Hepatocyte (in vitro differentiated cells): ENCODE measurements at places on chromosomes 3 and 15.
A peak's percentile ranks its signal among the peaks of the same experiment; 100 is the strongest.

DNA sequence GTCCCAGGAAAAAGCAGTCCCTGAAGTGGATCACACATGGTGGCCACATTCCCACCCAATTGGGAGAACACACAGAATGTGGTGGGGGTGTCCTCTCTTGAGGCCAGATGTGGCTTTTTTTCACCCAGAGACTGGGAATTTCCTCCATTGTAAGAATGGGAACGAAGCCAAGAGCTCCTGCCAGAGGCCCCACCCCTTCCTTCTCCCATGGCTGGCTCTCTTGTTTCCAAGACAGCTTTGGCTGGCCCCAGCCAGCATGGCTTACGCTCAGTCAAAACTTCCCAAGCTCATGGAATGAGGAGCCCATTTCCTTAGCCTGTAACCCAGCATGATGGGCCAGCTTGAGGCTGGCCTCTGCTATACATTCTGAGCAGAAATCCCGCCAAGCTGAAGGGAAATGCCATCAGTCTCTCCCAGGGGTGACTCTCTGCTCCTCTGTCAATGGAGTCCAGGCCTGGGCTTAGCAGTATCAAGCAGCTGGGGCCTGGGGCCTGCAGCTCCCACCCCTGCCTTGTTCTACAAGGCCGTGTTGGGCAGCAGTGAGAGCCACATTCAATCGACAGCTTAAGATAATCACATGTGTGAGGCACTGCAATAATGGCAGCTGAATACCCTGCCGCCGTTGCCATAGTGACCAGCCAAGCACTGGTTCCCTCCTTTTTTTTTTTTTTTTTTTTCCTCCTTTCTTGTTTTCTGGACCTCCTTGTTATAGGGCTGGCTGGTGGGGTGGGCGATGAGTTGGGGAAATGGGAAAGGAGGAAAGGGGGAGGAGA lies 142.4 kb downstream of the EPHB1 start:
- no peak overlapping the region for H3K4me3 ChIP-seq
- H3K4me1 ChIP-seq = no peaks in the 10 kb centered on the region
- DNase-seq = peak; percentile 11
- no peaks in the 10 kb centered on the region for H3K27me3 ChIP-seq
- H3K36me3 ChIP-seq = no peaks in the 10 kb centered on the region

DNA sequence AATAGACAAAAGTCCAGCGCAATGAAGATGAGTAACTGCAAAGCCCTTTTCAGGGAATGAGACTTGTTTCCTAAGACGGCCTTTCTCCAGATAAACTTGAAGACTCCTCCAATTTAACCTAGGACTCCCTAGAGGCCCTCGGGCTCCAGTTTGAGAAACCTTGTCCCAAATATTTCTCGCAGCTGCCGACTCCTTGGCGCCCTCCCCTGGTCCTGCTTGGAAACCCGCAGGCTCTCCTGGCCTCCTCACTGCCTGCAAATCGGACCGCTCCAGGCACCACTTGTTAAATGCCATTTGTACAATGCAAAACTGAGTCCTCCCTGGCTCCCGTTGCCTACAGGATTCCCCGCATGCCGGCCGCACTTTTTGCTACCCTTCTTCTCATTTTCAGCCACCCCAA lies 36.8 kb downstream of the MUC4 start:
- no peak overlapping the region for H3K4me3 ChIP-seq
- H3K27me3 ChIP-seq = no peaks in the 10 kb centered on the region
- H3K27ac ChIP-seq = no peak overlapping the region
- H3K4me1 ChIP-seq = no peaks in the 10 kb centered on the region

DNA sequence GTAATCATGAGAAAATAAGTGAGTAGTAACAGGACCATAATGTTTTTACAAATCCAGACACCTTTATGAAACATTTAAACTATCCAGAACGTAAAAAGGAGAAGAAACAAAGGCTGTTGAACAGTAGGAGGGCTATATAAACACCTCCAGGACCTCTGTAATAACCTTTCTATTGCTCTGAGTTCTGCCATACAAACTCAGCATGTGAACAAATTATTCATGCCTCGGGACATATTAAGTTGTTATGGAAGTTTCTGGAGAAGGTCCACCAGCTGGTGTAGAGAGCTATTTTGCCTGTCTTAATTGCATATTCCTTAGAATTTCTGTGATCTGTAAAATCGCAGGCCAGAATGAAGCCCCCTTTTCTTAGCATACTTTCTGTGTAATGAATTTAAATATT lies 256.3 kb downstream of the UBE2E2 start:
- H3K4me3 ChIP-seq = no peak overlapping the region
- DNase-seq = no peak
- no peak overlapping the region for H3K27ac ChIP-seq
- no peaks in the 10 kb centered on the region for H3K36me3 ChIP-seq

DNA sequence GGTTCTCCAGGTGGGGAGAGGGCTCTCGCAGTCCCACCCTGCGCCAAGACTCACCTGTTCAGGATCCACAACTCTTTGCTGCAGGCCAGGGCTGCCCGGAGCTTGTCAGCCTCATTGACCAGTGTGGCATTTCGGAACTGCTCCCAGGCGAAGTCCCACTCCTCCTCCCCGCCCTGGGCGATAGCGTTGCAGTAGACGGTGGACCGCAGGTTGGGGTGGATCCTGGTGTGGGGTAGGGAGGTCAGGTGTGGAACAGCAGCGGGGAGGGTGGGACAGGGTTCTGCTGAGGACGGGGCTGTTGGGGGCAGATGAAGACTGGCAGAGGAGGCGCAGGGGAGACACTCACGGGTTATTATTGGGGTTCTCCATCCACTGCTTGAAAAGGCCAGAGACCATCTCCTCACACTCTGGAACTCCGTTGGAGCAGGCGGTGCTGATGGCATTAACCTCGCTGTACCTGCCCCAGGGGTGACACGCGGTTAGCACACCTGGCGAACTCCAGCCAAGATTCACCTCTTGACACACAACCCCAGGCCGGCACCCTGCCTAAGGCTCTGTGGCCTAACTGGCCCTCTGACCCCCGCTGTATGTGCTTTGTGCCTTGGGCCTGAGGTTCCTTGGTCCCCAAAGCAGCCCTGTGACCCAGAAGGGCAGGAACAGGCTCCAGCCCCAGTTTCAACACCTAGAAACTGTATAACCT lies 16.1 kb downstream of the MESP2 start:
- DNase-seq = no peak
- no peaks in the 10 kb centered on the region for H3K36me3 ChIP-seq
- no peak overlapping the region for H3K4me3 ChIP-seq
- no peaks in the 10 kb centered on the region for H3K27me3 ChIP-seq
- H3K27ac ChIP-seq = no peak overlapping the region

DNA sequence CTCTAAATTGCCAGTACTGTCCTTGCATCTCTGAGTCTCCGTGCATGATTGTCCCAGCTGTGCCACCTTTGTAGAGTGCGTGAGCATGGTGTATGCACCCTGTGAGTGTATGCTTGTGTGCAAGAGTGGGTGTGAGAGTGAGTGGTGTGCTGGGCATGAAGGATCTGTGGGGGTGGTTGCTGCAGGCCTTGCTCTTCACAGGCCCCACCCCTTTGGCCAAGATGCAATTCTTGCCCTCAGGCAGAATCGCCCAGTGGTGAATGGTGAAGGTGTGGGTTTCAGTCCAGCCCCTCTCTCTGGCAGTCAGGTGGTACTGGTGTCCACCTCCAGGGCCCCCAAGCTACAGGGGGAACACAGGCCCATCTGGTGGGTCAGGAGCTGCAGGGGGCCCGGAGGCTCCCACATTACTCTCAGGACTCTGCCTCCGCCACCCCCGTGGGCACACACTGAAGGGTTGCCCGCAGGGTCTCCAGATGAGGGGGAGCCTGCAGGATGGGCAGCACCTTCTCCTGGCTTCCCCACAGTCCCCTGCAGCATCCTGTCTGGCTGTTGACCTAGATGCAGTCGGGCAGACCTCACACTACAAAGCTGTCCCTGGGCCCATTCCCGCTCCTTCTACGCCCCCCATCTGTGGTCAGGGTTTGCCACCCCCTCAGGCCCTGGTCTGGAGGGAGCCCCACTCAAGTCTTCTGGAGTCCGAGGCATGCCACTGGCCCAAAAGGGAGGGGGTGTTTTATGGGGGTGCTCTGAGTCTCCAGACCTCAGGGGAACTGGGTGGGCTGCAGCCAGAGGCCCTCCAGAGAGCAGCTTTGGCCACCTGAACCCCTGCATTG lies 8.3 kb upstream of the ROPN1B start:
- no peaks in the 10 kb centered on the region for H3K36me3 ChIP-seq
- no peak for DNase-seq
- no peak overlapping the region for H3K4me3 ChIP-seq
- no peaks in the 10 kb centered on the region for H3K4me1 ChIP-seq

DNA sequence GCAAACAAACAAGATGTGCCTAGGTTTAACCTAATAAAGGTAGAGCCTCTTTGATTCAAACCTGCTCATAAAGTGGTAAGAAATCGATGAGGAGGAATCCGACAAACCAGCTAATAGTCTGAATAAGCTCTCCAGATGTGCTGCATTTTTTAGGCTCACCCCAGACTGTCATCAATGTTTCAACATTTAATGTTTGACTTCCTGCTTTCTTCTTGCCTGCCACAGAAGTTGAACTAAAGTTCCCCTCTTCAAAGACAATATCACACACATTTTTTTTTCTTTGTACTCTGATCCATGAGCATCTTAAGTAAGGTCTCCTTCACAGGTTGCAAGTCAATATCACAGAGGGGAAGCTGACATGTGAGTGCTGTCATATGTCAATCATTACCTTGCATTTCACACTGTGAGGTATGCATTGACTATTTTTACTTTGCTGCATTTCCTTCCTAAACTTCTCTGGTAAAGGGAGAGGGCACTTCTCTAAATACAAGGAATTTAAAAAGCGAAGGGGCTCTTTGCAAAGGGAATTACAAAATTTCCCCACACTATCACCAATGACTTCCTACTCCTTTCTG lies 172.3 kb upstream of the MCTP2 start:
- no peak for DNase-seq
- no peaks in the 10 kb centered on the region for H3K27me3 ChIP-seq
- H3K36me3 ChIP-seq = no peaks in the 10 kb centered on the region
- H3K4me3 ChIP-seq = no peak overlapping the region
- no peak overlapping the region for H3K27ac ChIP-seq

DNA sequence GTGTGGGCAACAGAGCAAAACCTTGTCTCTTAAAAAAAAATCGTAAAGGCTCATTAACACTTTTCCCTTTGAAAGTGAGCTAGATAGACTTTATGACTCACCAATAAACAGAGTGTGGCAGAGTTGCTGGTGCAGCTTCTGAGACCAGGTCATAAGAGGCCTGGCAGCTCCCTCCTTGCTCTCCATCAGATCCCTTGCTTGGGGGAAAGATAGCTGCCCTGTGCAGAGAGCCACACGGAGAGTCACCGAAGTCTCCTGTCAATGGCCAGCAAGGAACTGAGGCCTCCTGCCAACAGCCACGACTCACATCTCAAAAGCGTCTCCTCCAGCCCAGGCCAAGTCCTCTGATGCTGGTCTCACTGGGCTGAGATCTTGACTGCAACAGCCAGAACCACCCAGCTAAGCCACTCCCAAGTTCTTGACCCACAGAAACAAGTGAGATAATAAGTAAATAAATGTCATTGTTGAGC lies 8.7 kb upstream of the GP9 start:
- H3K36me3 ChIP-seq = no peaks in the 10 kb centered on the region
- no peaks in the 10 kb centered on the region for H3K27me3 ChIP-seq
- no peak overlapping the region for H3K4me3 ChIP-seq
- H3K4me1 ChIP-seq = peaks cover 27% of the 10 kb centered on the region
- H3K27ac ChIP-seq = no peak overlapping the region
- DNase-seq = no peak

DNA sequence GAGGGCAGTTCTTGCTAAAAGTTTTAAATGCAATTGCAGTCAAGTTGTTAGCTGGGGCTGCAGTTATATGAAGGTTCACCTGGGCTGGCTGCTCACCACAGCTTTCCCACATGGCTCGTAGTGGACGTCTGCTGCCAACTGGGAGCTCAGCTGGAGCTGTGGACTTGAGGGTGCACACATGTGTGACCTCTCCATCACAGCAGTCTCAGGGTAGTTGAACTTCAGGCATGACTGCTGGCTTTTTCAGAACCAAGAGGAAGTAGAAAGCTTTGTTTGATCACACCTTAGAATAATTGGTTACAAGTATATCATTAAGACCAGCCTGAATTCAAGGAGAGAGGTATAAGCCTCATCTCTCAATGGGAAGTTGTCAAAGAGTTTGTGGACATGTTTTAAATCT lies 74.1 kb downstream of the CHL1 start:
- no peak for DNase-seq
- H3K27me3 ChIP-seq = no peaks in the 10 kb centered on the region
- H3K4me1 ChIP-seq = no peaks in the 10 kb centered on the region
- H3K36me3 ChIP-seq = no peaks in the 10 kb centered on the region

GRCh38 chr15:34603095-34603494 lies 19.6 kb upstream of the GOLGA8B start:
- DNase-seq = no peak
- H3K36me3 ChIP-seq = no peaks in the 10 kb centered on the region
- no peaks in the 10 kb centered on the region for H3K4me1 ChIP-seq
- H3K4me3 ChIP-seq = no peak overlapping the region

DNA sequence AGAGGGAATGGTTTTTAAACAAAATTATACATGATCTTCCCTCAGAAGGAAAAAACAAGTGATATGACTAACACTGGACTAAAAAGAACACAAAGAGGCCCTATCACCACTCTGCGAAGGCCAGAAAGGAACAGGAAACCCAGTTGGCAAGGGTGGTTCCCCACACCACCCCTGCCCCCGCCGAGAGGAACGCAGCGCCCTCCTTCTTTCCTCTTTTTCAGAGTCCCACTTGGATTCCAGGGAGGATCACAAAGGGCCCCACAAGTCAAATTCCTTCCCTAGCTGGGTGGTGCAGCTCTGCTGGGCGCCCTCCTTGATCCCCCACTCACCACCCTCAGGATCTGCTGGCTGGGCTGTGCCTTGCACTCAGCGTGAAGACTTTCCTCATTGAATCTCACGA lies 29.8 kb downstream of the PLA1A start:
- H3K27me3 ChIP-seq = no peaks in the 10 kb centered on the region
- no peak for DNase-seq
- H3K4me1 ChIP-seq = no peaks in the 10 kb centered on the region

- no peak overlapping the region for H3K27ac ChIP-seq
- no peak for DNase-seq
- no peaks in the 10 kb centered on the region for H3K4me1 ChIP-seq
- no peaks in the 10 kb centered on the region for H3K27me3 ChIP-seq
Observed at GRCh38 chr3:132549890-132550578, 47.0 kb upstream of the ACKR4 start.

DNA sequence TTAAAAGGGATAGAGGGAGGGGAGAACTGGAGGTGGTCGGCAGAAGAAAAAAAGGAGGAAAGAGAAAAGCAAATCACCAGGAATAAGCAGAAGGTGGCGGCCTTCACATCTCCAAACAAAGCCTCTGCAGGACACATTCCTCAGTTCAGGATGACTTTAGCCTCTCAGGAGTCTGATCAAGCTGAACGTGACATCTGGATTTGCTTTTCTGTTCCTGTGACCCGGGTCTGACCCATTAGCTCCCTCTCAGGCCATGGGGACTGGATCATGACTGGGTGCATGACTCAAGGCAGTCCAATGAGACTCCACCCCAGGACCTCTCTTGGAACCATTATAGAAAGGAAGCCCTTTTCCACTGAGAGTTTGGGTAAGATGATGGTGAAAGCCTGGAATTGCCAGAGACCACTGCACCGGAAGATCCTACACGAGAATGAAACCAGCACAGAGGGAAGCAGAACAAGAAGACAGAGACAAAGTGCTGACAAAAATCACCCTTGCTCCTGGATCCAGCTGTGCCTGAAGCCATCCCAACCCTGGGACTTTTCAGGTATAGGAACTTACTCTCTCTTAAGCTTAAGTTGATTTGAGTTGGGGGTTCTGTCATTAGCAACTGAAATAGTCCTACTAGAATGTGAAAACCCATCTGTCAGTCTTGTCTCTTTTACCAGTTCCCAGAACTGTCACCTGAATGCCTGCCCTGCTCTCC lies 45.4 kb upstream of the RAD18 start:
- H3K27me3 ChIP-seq = no peaks in the 10 kb centered on the region
- DNase-seq = no peak
- H3K27ac ChIP-seq = no peak overlapping the region
- H3K4me3 ChIP-seq = no peak overlapping the region
- no peaks in the 10 kb centered on the region for H3K36me3 ChIP-seq
- no peaks in the 10 kb centered on the region for H3K4me1 ChIP-seq
